ENCODE measurements at places on chromosomes 1 and 21.

GRCh38 chr1:63916485-63917360 lies 142.9 kb downstream of the ROR1 start:
- no peak for DNase-seq

DNA sequence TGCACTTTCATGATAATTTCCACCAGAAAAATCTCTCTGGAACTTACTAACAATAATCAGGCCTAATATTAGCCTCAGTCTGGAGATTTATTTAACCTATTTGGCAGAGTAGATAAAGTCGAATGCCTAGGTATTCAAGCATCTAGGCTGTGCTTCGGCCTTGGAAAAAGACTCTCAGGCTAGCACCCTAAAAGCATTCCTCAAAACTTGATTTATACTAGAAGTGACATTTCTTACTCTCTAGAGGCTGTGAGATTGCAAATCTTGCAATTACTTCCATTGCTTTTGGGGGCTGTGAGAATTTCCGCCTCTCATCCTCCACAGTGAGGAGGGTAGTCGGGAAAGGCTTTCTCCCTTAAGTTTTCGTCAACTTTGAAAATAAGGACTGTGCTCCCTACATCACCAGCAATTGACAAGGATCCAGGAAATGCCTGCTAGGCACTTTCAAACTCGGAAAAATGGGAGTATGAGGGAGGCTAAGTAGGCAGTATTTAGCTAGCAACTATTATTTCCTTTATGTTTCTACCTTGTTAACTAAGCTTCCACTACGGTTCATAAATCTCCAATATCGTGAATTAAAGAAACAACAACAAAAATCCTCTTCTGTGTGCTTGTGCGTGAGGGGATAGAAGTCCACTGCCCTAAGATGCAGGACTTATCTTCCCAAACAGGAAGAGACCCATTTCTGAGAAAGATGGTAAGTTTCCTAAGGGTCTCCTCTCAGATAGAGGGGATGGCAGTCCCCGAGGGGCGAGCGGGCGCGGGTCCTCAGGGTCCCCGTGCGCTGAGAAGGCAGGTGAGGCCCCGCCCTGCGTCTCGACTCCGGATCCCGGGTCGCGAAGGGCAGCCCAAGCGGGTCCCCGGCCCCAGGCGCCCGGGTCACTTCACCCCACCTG lies 1.1 kb upstream of the LMO4 start:
- no peak for DNase-seq

DNA sequence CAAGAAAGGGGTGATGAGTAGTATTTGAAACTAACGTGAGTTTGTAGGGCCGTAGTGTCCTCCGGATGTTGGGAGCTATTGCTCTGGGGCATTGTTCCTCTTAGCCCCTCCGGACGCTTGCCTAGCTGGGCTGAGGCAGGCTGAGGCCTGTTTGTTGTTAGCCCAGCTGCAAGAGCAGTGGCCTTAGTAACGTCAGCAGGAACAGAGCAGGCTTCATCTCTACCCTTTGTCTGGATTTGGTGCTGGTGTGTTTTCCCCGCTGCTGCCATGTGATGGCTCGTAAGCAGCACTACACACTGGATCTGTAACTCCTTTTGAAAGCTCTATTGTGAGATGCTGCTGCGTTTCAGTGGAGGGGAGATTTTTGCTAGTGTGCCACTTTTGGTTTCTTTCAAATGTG lies 57.6 kb downstream of the DNM3 start:
- no peak for DNase-seq

DNA sequence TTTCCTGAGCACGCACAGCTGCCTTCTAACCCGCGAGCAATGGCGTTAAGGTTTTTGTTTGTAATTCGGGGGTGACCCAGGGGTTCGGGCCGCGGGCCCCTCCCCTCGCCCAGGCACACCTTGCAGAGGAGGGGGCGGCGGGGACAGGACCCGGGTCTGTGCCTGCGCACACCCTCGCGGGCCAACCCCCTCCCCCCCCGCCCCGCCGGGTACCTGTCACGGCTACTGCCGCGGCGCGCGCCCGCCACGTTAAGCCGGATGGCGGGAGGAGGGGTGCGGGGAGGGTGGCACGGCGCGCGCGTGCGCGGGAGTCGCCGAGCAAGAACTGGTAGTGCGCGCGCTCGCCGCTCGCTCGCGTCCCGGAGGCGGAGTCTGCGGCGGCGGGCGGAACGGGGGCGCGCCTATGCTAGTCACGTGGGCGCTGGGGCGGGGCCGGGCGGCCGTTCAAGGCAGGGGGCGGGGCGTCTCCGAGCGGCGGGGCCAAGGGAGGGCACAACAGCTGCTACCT lies at the start of gene TPTE:
TPTE (plus strand) TSS at position 493 of the 508 bp plus-strand sequence. CDS start 17,141 bp downstream, outside the sequence.
- no peak for DNase-seq

DNA sequence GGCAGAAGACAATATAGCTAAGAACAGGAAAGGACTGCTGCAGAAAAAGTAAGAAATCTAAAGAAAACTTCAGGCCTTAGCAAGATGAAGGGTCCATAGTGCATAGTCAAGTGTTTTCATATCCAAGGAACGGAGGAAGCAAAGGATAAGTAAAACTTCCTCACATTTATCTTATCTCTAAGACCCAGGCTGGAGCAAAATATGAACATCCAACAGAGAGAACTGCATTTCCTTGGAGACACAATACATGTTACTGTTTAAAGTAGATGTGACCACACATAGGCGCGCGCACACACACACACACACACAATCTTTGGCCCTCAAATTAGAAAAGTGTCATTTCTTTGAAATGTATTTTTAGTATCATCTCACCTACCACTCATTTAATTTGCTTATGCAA lies 66.7 kb downstream of the TTLL7 start:
- no peak for DNase-seq

DNA sequence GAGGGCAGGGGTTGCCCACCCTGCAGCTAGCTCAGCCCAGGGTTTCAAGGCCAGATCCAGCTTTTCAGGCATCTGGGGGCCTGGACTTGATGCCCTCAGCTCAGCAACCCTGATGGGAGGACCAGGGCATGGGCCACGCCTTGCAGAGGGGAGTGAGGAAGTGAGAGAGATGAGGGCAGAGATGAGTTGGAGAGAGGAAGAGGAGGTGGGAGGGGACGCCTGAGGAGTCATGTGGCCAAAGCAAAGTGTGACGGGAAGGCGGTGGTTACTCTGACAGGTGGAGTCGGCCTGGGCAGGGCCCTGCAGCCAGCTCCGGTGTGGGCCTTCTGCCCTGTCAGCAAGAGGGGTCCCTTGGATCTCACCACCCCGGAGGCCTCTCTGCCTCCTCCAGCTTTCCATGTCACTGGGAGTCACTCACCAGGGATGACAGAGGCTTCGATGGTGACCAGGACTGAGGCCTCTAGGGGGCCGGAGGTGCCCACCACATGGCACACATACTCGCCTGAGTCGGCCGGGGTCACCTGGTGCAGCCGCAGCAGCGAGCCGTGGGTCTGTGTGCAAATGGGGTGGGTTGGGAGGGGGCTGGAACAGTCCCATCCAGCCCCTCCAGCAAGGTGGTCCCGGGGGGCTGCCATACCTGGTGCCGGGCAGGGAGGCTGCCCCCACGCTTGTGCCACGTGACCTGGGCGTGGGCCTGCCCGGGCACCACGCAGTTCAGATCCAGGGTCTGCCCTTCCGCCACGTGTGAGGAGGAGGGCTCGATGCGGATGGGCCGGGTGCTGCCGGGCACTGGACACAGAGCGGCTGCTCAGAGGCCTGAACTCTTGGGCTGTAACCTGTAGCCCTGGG lies 40.4 kb downstream of the LDLRAD2 start:
- no peak for DNase-seq

DNA sequence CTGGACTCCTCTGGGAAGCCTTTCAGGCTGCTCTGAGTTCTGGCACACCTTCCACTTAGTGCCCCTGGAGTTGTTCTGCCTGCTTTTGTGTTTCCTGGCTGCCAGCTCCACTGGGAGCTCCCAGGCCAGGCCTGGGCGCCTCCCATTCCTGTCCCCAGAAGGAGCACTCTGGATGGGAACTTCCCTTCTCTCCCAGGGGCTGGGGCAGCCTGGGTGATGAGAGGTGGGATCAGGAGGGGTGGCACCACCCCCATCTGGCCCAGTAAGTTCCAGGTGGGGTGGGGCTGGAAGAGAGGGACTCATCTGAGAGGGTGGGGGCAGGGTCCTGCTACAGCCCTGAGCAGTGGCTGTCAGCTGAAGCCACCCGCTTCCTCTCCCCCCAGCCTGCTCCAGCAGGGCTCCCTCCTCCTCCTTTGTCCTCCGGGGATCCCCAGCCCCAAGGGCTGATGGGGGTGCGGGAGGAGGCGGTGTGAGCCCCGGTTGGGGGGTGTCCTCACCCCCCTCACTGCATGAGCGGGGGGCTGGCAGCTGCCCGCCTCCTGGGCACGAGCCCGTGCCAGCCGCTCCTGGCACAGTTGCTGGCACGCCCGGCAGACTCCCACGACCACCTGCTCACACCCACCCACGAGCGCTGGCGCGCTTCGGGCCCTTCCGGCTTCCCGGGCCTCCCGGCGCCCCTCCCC lies 4.7 kb downstream of the FOXO6 start:
- no peak for DNase-seq

- DNase-seq, result no peak
Measured at GRCh38 chr1:184110272-184111204, 59.0 kb downstream of the TSEN15 start.

- DNase-seq, result no peak
Measured at GRCh38 chr21:27631471-27631870, 664.6 kb upstream of the ADAMTS5 start.

GRCh38 chr1:218207194-218207593 lies 77.9 kb upstream of the RRP15 start:
- no peak for DNase-seq

- no peak for DNase-seq
Measured at GRCh38 chr21:33064623-33065390, 5.1 kb upstream of the OLIG1 start.

- DNase-seq, result no peak
Measured at GRCh38 chr21:21715266-21715969, 717.2 kb downstream of the NCAM2 start.

- DNase-seq, result peak; percentile 31
Measured at GRCh38 chr21:46096596-46097335, 1.1 kb upstream of the COL6A2 start.

DNA sequence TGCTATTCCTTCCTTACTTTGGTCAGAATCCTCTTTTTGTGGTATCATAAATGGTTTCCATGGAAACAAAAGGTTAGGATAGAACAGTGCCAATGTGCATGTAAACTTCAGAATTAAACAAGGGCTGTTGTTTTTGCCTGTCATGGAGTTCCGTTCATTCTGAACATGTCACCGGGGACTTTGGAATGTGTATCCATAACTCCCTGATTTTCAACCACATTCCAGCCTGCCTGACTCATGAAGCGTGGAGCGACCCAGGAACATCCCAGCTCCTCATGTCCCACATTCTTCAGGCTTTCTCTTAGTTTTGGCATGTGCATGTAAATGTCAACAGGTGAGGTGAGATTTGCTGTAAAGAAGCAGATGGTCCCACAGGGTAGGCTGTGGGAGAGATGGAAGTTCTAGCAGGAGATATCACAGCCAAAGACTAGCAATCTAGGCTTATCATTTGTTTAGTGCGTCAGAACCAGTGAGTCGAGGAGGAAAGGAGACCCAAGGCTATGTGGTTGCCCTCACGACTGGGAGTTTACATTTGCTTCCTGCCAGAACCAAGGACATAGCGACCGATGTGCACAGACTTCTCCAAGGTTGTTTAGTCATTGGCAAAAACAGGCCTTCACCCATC lies 23.0 kb upstream of the DNAJC11 start:
- no peak for DNase-seq

GRCh38 chr1:214551436-214552173 lies at the start of gene PTPN14:
Gene PTPN14, minus strand, starts transcription at chr1:214551602. Its CDS starts 86,799 bp downstream, at chr1:214464803.
- peak; percentile 85 for DNase-seq

DNA sequence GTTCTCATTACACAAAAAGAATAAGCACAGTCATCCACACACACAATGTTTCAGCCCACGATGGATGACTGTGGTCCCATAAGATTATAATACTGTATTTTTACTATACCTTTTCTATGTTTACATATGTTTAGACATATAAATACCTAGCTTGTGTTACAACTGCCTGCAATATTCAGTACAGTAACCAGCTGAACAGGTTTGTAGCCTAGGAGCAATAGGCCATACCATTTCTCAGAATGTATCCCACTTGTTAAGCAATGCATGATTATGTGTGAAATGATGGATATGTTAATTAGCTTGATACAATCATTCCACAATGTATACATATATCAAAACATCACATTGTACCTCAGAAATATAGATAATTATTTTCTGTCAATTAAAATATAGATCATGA lies 33.2 kb upstream of the SAMD13 start:
- no peak for DNase-seq

GRCh38 chr1:36007741-36008140 lies 76.2 kb upstream of the TEKT2 start:
- no peak for DNase-seq

- no peak for DNase-seq
Measured at GRCh38 chr1:53408013-53408754, 51.0 kb upstream of the DMRTB1 start.

DNA sequence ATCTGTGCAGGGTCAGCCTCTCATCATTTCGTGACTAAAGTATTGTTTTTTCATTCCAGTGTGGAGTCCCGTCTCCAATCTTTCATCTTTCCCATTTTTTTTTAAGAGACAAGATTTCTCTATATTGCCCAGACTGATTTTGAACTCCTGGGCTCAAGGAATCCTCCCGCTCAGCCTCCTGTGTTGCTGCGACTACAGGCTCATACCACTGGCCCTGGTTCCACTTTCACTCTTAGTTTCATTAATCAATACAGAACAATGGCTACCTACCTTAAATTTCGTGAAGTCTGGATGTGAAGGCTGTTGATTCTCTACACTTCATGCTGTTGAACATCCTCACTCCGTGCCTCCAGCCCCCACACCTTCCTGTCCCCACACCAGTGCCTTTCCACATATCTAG lies 97.7 kb upstream of the GREM2 start:
- no peak for DNase-seq

DNA sequence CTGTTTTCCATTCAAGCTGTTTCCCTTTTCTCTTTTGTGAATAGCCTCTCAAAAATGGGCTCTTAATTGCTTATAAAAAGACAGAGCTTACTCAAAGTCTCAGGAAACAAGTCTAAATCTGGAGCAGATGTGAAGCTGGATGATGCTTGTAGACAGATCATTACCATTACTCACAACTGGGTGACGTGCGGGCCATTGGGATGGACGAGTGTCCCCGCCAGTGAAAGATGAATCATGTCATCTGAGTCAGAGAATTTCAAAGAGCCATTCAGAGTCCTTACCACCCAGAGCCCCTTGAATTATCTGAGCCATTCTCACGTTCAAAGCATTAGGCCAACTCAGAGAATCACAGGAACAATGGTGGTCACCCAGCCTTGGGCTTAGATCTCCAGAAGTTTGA lies 134.6 kb downstream of the HUNK start:
- DNase-seq, result no peak

DNA sequence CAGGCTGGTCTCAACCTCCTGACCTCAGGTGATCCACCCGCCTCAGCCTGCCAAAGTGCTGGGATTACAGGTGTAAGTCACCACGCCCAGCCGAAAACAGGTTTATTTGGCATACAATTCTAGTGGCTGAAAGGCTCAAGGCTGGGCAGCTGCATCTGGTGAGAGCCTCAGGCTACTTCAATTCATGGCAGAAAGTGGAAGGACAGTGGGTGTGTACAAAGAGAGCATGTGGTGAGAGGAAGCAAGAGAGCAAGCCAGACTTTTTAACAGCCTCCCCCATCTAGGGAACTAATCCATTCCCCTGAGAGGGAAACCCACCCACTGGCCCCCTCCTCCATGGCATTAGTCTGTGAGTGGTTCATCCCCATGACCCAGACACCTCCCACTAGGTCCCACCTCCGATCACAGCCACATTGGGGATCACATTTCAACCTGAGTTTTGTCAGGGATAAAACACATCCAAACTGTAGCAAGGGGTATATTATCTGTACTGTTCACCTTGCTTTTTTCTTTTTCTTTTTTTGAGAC lies 9.5 kb downstream of the BMP8A start:
- DNase-seq, result no peak
